CD4-positive, alpha-beta T cell treated with Interleukin-1 beta for 1 hour (primary cell): ENCODE measurements at places on chromosomes 3 and 15.

DNA sequence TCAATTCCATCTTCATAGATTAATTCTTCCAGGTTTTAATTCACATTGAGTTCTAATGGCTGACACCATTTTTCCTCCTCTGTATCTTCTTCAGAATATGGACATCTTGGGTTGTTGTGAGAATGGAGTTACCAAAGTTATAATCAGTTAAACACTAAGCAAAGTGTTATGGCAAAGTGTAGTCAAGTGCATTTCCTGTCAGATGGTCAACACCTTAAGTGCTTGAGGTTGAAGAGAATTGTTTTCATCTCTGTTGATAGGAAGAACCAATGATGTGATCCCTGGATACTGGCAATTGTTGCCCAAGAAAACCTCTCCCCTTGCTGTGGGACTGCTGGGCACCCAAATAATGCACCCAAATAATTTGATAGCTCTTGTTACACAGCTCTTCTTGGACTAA lies 102.6 kb upstream of the SATB1 start:
- DNase-seq: no peak

- no peak for DNase-seq
These were observed 24.4 kb downstream of the PTPN23 start for GRCh38 chr3:47404955-47405790.

GRCh38 chr3:124174910-124175874 lies 183.3 kb upstream of the ROPN1 start:
- DNase-seq: no peak

DNA sequence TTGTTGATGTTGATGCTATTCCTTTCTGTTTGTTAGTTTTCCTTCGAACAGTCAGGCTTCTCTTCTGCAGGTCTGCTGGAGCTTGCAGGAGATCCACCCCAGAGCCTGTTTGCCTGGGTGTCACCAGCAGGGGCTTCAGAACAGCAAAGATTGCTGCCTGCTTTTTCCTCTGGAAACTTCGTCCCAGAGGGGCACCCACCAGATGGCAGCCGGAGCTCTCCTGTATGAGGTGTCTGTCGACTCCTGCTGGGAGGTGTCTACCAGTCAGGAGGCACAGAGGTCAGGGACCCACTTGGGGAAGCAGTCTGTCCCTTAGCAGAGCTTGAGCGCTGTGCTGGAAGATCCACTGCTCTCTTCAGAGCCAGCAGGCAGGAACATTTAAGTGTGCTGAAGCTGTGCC lies 303.2 kb downstream of the ZIC1 start:
- DNase-seq: no peak

DNA sequence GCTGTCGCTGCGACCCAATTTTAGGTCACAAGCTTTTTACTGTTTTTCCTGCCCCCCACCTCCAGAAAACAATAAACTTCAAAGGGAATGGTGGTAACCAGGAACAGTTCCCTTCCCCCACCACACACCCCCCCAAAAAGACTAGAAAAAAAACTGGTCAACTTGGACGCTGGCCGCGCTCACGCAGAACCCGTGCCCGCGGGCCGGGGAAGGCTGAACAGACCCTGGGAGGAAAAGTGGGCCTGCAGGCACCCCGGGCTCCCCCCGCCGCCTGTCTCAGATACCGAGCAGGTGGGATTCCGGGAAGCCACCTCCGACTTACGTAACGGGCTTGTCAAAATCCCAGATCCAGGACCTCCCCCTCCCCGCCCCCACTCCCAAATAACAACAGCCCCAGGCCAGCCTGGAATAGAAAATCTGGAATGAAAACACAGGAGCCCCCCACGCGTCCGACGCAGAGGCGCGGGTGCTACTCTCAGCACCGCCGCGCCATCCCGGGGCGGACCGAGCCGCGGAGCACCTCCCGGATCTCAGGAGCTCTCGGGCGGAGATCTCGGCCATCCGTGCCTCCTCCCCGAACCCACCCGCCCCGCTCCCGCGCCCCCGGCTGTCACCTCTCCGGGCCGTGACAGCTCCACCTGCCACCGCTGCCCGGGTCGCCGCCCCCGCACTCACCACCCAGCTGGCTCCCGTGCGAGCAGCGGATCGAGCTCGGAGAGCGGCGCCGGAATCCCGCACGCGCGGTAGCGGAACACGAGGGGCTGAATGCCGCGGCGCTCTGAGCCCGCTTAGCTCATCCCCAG lies 557 bp downstream of the DENND4A start:
- DNase-seq: peak; percentile 60

- DNase-seq: no peak
These were observed 476.6 kb downstream of the FHIT start for GRCh38 chr3:60774617-60775016.

- DNase-seq: no peak
These were observed 68.4 kb upstream of the GALNT15 start for GRCh38 chr3:16106050-16106449.

GRCh38 chr3:54882129-54882833 lies 45.6 kb downstream of the LRTM1 start:
- DNase-seq: no peak

DNA sequence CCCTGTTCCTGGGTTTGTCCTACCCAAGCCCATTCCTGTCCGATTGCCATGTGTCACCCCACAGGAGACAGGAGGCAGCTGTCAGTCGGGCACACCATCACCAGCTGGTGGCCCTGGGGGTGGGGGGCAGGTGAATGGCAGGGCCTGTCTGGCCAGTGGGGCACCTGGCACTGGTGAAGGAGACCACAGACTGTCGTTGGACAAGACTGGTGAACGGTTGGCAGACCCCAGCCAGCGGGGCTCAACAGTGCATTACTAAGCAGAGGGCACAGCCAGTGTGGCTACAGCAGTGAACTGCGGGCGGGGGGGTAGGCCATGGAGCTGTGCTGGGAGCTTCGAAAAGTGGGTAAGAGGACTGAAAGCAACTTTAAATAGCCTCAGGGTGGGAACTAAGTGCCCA lies 2.1 kb downstream of the SEMA7A start:
- DNase-seq: peak; percentile 13

DNA sequence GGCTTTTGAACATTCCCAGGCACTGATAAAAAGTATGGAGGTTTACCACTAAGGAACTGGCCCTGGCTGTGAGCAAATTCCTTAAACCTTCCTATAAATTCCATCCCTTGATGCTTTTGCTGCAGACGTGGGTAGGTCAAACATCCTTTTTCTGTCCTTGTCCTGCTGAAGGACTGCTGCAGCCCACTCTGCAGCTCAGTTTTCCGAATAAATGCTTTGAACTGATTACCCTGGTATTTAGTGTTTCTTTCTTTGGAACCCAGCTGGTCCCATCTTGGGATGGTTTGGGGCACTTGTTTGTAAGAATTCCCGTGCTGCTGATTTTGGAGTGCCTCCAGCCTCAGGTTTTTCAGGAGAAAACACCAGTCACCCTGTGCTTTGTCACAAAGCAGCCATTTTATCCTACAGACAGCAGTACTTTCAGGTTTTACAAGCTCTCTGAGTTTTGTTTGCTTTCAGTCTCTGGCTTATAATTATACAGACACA lies 815.9 kb downstream of the VGLL3 start:
- DNase-seq: no peak

DNA sequence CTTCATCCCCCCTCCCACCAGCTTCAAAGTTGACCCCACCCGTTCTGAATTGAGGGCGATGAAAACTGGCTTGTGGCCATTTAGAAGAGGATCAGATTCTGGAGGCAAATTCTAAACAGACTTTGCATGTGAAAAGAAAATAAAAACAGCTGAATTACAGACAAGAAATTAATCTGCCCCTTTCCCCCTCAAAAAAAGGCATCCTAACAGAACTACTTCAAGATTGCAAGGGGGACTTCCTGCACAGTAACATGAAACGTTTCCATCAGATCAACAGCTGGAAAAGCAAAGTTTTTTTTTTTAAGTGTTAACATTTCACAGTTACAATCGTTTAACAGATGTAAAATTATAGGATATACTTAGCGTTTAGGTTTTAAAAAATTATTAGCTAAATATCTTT lies 229.3 kb downstream of the RORA start:
- no peak for DNase-seq

DNA sequence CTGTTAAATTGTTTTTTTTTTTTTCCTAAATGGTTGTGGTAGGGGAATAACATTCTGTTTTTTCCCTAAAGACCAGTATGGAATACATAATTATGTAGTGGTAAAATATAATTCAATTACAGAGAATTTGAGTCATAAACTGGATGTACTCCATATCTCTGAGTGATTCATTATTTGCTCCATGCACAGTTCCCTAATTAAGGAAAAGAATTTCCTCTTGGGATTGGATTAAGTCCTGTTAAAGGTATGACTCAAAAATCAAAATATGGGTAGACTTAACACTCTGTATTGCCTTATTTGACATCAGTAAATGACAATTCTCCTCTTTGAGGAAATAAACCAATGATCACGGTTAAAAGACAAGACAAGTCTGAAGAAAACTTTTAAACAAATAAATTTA lies 78.0 kb upstream of the KCNH8 start:
- DNase-seq: no peak
